ENCODE measurements at places on chromosomes 3 and 15.

DNA sequence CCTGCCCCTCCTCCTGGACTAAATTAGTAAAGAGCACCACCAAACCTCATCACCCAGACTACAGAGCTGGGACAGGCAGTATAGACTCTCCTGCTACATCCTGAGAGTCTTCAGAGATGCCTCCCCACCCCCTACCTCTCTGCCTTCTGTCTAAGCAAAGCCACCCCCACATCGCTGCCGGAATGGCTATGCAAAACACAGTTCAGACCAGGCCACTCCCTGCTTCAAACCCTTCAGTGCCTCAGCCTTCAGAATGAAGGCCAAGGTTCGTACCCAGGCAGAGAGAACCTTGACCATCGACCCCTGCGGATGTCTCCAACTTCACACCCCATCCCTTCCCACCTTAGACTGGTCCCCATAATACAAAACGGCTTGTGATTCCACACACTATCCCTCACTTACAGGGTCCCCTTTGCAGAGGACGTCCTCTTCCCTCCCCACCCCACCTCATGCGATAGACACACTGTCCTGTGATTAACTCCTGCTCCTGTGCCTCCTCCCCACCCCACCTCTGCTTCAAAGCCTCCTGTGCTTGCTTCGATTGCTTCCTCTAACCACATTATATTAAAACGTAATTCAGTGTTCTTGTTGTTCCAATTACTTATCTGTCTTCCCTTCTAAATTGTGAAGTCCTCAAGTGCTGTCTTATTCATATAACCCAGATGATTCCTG is 175.3 kb downstream of the UACA start:
- no peak for DNase-seq

DNA sequence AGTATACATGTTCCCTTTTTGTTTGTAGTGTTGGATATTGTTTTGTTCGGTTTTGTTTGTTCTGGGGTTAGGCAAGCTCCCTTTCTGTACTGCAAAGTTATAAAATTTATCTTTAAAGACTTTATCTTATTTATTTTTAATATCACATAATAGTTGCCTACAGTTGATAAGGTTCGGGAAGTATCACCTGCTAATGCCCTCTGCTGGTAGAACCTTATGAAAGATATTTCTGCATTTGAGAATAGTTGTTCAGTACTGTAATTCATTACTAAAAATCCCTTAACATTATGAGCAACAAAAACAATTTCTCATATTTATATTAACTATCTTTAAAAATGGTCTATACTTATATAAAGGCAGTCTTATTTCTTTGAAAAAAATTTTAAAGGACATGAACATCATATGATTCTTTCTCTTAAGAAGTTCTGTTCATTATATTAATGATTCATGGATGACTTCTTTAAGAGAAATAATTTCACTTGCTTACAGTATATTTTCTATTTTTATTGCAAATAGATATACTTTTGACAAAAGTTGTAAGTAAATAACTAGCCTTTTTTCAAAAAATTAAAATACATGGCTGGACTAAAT is 1126.8 kb downstream of the SI start:
- DNase-seq = no peak

GRCh38 chr3:36257158-36257852 is 123.0 kb upstream of the STAC start:
- DNase-seq = no peak

GRCh38 chr3:105933871-105934270 is 65.1 kb upstream of the CBLB start:
- no peak for DNase-seq

- peak; percentile 40 for DNase-seq
Measured at GRCh38 chr3:10753964-10754363, 62.1 kb upstream of the SLC6A11 start.

GRCh38 chr3:139269984-139270383 is 73.8 kb upstream of the MRPS22 start:
- no peak for DNase-seq

- no peak for DNase-seq
Measured at GRCh38 chr3:189685291-189685690, 54.1 kb downstream of the TP63 start.

GRCh38 chr3:138461896-138462295 is 27.5 kb downstream of the ESYT3 start:
- no peak for DNase-seq

- DNase-seq = no peak
Measured at GRCh38 chr15:29312387-29312786, 42.8 kb upstream of the NSMCE3 start.

- no peak for DNase-seq
Measured at GRCh38 chr3:101281521-101282030, 38.8 kb downstream of the IMPG2 start.

DNA sequence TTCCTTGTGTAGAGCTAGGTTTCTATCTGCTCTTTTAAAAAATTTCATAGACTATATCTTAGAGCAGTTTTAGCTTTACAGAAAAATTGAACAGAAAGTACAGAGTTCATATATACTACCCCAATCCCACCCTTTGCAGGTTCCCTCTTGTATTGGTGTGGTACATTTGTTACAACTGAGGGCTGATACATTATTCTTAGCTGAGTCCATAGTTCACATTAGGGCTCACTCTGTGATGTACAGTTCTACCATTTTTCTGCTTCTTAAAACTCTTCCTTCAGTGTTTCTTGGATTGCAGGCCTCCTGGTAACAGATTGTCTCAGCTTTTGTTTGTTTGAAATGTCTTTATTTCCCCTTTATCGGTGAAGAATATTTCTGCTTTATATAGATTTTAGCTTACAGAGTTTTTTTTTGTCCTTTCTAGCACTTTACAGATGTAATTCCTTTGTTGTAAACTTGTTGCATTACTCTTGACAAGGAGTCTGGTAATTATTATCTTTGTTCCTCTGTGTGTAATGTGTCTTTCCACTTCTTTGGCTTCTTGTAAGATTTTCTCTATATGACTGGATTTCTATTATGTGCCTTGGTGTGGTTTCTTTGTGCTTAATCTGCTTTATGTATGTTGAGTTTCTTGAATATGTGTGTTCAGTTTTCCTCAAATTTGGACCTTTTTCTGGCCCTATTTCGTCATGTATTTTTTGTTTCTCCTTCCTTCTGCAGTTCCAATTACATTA is 25.3 kb downstream of the MEF2A start:
- DNase-seq = no peak

GRCh38 chr3:143672396-143673165 is 175.7 kb downstream of the SLC9A9 start:
- DNase-seq = no peak

GRCh38 chr3:56851966-56852884 is 50.5 kb upstream of the ARHGEF3 start:
- DNase-seq = no peak

DNA sequence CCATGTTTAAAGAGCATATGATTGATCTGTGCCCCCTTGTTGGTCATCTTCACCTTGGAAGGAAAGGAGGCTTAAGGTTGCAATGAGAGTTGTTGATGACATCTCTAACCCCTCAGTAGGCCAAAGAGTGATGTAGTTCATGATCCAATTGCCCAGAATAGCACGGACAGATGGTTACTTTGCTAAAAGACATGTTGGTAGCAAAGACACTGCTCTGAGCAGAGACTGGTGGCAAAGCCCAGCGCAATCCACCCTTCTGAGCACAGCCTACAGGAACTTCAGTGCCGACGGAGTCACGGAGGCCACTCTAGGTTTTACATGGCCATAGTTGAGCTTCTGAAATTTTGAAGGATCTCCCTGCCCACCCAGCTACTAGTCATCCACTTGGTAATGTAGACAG is 21.8 kb downstream of the FBXO45 start:
- no peak for DNase-seq

DNA sequence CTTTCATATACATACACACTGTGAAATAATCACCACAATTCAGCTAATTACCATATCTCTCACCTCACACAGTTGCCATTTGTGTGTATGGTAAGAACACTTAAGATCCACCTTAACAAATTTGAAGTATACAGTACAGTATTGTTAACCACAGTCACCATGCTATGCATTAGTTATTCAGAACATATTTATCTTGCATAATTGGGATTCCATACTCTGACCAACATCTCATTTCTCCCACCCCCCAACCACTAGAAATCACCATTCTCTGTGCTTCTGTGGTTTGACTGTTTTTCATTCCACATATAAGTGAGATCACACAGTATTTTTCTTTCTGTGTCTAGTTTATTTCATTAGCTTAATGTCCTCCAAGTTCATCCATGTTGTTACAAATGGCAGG is 247.7 kb upstream of the CTNNB1 start:
- DNase-seq = no peak

DNA sequence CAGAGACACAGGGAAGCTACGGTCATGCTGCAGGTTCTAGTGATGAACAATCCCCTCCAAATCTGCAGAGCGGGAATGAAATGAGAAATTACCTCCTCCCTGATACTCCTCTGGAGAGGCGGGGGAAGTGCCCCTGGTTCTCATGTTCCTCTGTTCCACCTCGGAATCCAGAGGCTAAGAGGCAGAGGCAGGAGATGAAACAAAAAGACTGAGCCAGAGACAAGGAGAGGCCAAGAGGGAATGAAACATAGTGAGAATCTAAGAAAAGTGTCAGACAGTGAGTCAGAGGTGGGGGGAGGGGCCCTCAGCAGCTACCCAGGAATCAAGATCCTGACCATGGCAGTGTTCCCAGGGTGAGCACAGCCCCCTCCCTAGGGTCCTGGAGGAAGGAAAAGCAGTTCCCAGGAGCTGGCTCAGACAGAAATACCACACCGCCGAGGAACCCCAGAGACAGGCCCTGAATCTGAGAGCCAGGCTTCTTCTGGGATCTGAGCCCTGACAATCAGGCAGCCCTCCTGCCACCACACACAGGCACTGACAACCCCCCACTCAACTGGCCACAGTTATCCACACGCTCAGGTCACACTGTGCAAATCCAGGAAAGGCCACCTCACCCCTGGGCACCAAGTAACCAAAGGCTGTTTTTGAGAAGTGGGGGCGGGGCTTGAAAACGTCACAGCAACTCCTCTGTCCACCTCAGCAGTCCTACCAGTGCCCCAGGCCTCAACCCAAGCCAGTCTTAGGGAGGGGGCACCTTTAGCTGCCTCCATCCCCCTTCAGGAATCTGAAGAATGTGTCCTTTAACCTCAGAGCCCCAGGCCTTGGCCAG is 2.4 kb downstream of the CSRNP1 start:
- DNase-seq = peak; percentile 56

DNA sequence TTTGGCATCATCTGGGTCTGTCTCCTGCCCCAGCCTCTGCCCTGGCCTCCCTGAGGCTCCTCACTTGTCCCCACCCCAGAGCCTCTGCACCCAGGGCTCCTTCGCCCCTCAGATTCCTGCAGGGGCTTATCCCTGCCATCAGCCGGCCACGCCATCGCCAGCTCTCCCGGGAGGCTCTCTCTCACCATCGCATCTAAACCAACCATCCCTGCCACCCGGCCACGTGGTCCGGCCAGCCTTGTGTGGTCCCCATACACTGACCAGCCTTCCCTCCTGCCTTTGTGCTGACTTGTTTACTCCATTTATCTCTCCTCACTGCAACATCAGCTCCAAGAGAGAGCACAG is 134.3 kb upstream of the IQSEC1 start:
- DNase-seq = no peak

GRCh38 chr3:194313560-194314387 is 37.4 kb downstream of the CPN2 start:
- no peak for DNase-seq

DNA sequence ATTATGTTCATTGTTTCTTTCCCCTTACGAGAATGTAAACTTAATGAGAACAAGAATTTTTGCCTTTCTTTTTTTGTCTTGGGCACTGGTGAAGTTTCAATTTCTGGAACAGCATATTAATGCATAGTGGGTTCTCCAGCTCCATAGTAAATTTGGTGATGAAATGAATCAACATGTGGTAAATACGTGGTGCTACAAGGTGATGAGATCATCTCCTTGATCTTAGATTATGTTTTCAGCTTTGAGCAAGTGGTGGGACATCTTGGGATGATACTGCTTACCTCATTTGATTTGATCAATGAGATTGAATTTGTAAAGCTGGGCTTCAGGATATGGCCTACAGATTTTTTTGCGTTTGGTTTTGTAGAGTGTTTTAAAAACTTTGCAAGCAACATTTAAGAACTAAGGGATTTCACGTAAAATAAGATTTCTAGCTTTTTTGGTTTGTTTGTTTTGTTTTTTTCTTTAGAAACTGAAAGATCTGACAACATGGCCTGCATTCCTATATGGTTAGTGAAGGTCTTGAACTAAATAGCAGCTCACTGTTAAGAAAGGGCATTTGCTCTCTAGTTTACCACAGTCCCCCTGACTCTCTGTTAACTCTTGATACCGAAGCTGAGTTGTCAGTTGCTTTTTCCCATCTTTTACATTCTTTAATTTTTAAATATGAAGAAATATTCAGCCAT is 45.6 kb downstream of the FNDC3B start:
- no peak for DNase-seq

DNA sequence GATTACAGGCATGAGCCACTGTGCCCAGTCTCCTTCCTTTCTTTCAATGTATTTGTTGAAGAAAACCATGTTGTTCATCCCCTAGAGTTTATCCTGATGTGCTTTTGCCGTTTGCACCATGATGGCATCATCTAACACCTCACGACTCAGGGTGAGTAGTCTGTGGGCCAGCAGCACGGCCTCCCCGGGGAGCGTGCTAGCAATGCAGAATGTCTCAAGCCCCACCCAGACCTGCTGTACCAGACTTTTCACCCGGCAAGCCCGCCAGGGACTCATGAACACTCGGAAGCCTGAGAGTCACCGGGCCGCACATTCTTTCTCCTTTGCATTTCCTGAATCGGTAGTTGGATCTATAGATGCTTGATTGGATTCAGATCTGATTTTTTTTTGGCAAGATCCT is 64.6 kb downstream of the RPN1 start:
- no peak for DNase-seq

DNA sequence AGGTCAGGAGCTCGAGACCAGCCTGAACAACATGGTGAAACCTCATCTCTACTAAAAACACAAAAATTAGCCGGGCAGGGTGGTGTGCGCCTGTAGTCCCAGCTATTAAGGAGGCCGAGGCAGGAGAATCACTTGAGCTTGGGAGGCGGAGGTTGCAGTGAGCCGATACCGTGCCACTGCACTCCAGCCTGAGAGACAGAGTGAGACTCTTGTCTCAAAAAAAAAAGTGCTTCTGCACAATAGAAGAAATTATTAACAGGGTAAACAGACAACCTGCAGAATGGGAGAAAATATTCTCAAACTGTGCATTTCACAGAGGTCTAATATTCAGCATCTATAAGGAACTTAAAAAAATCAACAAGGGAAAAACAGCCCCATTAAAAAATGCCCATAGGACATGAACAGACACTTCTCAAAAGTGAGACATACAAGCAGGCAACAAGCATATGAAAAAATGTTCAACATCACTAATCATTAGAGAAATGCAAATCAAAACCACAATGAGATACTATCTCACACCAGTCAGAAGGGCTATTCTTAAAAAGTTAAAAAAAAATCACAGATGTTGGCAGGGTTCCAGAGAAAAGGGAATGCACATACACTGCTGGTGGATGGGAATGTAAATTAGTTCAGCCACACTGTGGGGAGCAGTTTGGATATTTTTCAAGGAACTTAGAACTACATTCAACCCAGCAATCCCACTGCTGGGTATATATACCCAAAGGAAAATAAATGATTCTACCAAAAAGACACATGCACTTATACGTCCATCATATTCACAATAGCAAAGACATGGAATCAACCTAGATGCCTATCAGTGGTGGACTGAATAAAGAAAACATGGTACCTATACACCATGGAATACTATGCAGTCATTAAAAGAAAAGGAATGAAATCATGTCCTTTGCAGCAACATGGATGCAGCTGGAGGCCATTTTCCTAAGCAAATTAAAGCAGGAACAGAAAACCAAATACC is 75.5 kb downstream of the MSL2 start:
- no peak for DNase-seq

All from stimulated activated CD4-positive, alpha-beta T cell treated with anti-CD3 and anti-CD28 coated beads, Interleukin-2, amount 100 ng/mL, for 48 hours (primary cell).